Central memory CD4-positive, alpha-beta T cell (primary cell): ENCODE measurements at places on chromosomes 12 and 14.

DNA sequence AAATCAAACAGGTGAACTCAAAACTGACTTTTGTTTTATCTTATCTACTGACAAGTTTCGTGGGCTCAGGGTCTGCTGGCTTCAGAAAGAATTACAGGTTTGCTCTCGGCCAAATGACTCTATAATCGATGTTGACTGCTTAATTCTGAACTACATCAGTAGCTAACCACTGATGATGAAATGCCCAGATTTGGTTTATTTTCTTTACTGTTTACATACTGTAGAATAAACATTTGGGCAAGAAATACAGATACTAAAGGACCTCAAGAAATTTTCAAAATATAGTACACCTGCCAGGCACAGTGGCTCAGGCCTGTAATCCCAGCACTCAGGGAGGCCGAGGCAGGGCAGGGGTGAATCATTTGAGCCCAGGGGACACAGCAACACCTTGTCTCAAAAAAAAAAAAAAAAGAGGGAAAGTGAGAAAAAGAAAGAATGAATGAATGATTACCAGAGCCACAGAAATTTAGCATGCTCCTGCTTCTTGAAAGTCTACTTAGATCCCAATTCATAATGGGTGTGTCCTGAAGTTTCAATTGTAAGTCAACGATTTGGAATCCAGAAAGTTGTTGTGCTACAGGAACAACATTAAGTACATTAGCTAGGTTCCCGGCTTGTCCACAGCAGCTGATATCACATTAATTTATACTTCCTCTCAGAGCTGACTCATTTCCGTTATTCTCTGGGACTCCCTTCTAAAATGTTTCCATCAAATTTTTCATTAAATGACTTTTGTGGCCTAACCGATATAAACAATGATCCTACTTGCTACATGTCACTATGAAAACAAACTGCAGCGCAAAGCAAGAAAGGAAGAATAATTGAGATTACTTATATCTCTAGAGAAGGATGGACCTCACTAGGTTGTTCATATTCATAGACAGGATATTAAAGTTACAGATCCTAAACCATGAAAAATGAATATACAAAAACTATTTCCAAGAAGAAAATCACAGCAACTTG, 134.3 kb downstream of the MED13L start:
- DNase-seq: no peak

GRCh38 chr14:33307691-33308251, 369.1 kb downstream of the NPAS3 start:
- no peak for DNase-seq

- DNase-seq: no peak
These were observed 539.6 kb downstream of the VRK1 start for GRCh38 chr14:97336816-97337215.

GRCh38 chr12:39157696-39158342, 252.4 kb upstream of the CPNE8 start:
- DNase-seq: no peak

DNA sequence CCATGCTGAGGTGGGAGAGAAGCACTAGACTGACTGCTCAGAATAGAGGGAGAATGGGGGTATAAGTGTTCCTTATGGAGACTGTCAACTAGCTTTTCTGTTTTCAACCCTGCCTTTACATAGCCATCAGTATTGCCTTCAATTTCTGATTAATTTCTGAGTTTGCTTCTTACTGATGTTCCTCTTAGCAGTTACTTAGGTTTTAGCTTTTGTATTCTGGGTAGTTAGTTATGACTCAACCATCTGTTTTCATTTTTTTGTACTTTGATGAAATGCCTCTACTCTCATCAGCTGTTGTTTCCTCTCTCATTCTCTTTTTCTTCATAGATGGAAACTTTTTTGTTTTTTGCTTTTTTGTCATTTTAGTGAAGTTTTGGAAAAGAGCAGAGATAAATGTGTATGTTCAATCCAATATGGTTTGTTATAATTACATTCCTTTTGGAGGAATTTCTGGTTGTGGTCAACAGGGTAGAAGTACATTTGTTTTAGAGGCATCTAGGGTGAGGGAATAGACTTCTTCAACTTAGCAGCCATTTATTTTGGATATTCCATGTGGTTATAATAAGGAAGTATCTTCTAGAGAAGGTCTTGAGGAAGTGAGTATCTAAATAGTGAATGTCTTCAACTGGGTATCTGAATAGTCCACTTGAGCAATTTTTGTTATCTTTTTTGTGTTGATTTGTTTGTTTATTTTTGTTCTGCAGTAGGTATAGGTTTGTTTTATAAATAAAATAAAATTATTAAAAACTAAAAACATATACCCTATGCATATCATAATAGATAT, 29.6 kb downstream of the PMCH start:
- no peak for DNase-seq
